ENCODE measurements at places on chromosomes 16 and 17. TPM values are rescaled to one million over a fixed set of nuclear protein-coding genes. Genes with fewer than 3 reads are reported as not detected.

GRCh38 chr17:2975469-2975958 is 87.9 kb downstream of the OR1D5 start:
- H3K27me3 ChIP-seq = no peaks in the 10 kb centered on the region
- DNase-seq = no peak
- H3K27ac ChIP-seq = peak overlapping the region; percentile 4
- H3K36me3 ChIP-seq = no peaks in the 10 kb centered on the region

Gene KRTAP2-1
- not detected for total RNA-seq

DNA sequence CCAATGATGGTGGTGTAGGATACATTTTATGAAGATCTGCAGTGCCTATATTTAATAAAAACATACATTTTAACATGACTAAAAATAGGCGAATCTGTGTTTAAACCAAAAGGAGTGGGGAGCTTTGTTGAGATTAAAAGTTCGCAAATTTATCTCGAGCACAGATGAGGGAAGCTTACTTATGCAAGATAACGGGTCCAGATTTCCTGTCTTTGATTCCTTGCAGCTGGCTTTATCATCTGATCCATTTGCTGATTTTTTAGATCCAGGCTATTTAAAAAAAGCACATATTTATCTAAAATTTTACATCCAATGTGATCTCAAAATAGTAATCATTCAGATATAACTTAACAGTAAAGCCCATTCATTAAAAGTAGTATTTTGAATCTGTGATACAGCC is 57.0 kb upstream of the INTS2 start:
- no peak for DNase-seq
- peaks cover 25% of the 10 kb centered on the region for H3K36me3 ChIP-seq
- no peaks in the 10 kb centered on the region for H3K27me3 ChIP-seq
- no peak overlapping the region for H3K27ac ChIP-seq
- H3K4me1 ChIP-seq = no peaks in the 10 kb centered on the region

- H3K27ac ChIP-seq = peak overlapping the region; percentile 91
- peak; percentile 77 for DNase-seq
- H3K36me3 ChIP-seq = peaks cover 3% of the 10 kb centered on the region
- peaks cover 18% of the 10 kb centered on the region for H3K4me1 ChIP-seq
- H3K4me3 ChIP-seq = peak overlapping the region; percentile 61
- no peaks in the 10 kb centered on the region for H3K27me3 ChIP-seq
Observed at GRCh38 chr16:4298761-4299522, 16.9 kb upstream of the GLIS2 start.

DNA sequence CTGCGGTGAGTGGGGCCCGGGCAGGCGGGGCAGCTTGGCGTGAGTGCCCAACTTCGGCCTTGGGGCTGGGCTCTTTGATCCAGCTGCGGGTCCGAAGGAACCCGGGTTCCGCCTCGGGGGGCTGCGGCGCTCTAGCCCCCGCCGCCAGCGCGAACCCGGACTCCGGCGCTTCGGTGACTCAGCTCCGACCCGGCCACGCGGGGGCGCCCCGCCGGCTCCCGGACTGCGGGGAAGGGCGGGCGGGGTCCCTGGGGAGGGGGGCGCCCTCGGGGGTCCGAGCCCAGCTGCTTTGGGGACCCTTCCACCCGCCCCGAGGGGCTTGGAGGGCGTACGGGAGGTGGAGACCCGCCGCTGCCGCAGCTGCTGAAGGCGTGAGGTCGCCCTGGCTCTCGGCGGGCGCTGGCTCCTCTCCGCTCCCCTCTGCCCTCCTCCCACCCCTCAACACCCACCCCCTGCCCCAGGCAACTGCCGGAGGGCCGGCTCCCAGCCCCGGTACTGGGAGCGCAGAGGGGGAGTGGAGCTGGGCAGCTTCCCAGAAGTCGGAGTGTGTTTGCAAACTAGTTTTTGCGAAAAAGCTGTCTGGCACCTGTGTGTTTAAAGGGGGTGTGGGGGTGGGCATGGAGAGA is 516 bp downstream of the CPNE2 start:
- H3K4me3 ChIP-seq = peak overlapping the region; percentile 88
- peaks cover 14% of the 10 kb centered on the region for H3K4me1 ChIP-seq
- peak overlapping the region; percentile 80 for H3K27ac ChIP-seq
- no peaks in the 10 kb centered on the region for H3K36me3 ChIP-seq
- H3K27me3 ChIP-seq = peaks cover 6% of the 10 kb centered on the region

Gene RNU2-1
- total RNA-seq = 3,940 TPM

Gene GALR2
- 0.94 TPM for total RNA-seq

Gene KCNAB3
- total RNA-seq = 2.8 TPM

- H3K27me3 ChIP-seq = no peaks in the 10 kb centered on the region
- DNase-seq = no peak
- peaks cover 7% of the 10 kb centered on the region for H3K36me3 ChIP-seq
- H3K27ac ChIP-seq = peak overlapping the region; percentile 19
- H3K4me3 ChIP-seq = no peak overlapping the region
- H3K4me1 ChIP-seq = peaks cover 43% of the 10 kb centered on the region
Observed at GRCh38 chr17:57995076-57995956, 7.3 kb upstream of the VEZF1 start.

Gene INCA1
- 0.86 TPM for total RNA-seq

DNA sequence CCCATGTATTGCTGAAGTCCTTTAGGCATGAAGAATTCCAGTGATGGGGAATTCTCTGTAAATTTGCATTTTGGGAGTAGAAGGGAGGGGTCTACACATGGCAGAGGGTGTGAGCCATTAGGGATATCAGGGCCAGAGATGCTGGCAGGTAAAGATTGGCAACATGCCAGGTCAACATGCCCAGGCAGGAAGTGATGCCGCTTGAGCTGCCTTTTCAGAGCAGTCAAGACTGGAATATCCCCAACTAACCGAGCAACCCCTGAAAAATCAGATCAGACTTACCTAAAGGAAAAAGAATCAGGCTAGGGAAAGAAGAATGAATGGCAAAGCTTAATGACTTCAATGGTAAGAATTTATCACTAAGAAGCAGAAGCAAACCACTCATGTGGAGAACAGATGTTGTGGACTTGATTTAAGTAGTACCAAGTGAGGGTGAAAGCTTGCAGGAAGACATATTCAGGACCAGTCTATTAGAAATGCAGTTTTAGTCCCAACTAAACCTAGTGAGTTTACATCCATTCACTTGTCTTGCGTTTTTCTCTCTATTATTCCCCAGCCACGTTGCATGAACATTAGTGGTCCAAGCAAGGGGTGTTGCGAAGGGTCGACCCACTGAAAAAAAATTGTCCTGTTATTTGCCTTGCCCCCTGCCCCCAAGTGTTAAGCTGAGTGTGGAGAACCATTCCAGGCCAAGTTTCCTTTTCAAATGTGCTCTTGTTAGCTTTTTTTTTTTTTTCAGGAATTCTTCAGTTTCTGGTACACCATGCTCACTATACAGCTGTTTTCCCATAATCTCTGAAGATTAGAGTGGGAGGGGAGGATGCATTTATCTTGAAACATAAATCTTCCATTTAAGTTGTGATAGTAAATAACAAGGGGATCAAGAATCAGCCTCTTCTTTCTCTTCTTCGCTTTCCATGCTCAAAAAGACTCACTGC is 105.2 kb downstream of the ABCA8 start:
- no peak overlapping the region for H3K27ac ChIP-seq
- H3K36me3 ChIP-seq = no peaks in the 10 kb centered on the region
- DNase-seq = no peak
- no peaks in the 10 kb centered on the region for H3K27me3 ChIP-seq
- H3K4me1 ChIP-seq = no peaks in the 10 kb centered on the region

Gene ECI1
- total RNA-seq = 72.7 TPM

DNA sequence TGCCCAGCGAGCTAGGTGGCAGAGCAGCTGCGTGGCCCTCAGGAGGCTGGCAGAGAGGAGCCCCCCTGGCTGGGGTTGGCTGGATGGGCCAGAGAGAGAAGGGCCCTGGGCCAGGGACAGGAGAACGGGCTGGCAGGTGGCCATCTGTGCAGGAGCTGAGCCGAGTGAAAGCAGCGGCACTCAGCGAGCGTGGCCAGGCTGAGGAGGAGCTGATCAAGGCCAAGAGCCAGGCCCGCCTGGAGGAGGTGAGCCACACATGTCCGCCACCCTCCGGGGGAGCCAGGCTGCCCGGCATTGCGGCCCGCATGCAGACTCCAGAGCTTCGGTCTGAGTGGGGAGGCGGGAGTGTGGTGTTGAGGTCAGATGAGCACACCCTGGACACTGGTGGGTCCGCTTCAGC is 2.1 kb upstream of the RAC3 start:
- no peaks in the 10 kb centered on the region for H3K27me3 ChIP-seq
- peak overlapping the region; percentile 76 for H3K4me3 ChIP-seq
- no peak overlapping the region for H3K27ac ChIP-seq

- H3K27me3 ChIP-seq = peaks cover 19% of the 10 kb centered on the region
- no peak for DNase-seq
- H3K27ac ChIP-seq = no peak overlapping the region
- peak overlapping the region; percentile 76 for H3K4me3 ChIP-seq
- H3K4me1 ChIP-seq = peaks cover 35% of the 10 kb centered on the region
Observed at GRCh38 chr17:72125226-72125651, 4.4 kb downstream of the SOX9 start.

- H3K4me3 ChIP-seq = no peak overlapping the region
- no peak overlapping the region for H3K27ac ChIP-seq
- no peak for DNase-seq
- H3K27me3 ChIP-seq = peaks cover 4% of the 10 kb centered on the region
- H3K4me1 ChIP-seq = peaks cover 6% of the 10 kb centered on the region
- H3K36me3 ChIP-seq = peaks cover 6% of the 10 kb centered on the region
Observed at GRCh38 chr17:46950997-46951621, 27.9 kb downstream of the RPRML start.

- H3K27me3 ChIP-seq = peaks cover 21% of the 10 kb centered on the region
- no peak overlapping the region for H3K27ac ChIP-seq
- no peaks in the 10 kb centered on the region for H3K36me3 ChIP-seq
- no peaks in the 10 kb centered on the region for H3K4me1 ChIP-seq
Observed at GRCh38 chr16:66045626-66046025, 320.9 kb upstream of the CDH5 start.
